ENCODE measurements at places on chromosomes 7 and 10.
A peak's percentile ranks its signal among the peaks of the same experiment; 100 is the strongest.

- no peak for DNase-seq
These were observed 215.6 kb upstream of the SHH start for GRCh38 chr7:156027821-156028220.

DNA sequence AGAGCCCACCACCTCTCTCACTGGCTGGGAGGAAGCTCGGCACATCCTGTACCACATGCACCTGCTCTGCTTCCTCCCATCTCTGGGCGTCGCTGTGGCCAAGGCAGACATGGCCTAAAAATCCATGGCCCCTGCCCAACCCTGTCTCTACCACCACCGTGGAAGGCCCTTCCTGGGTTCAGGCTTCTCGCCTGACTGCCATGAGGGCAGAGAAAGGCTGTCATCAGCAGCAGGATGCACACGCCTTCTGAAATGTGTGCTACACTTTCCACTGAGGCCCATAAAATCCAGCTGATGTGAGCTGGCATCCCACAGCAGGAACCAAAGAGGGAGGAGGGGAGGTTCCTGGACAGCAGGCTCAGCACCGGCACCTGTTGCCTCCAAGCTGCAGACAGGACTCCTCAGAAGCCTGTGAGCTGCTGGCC, 93.4 kb downstream of the PTPRN2 start:
- DNase-seq, result peak; percentile 45

DNA sequence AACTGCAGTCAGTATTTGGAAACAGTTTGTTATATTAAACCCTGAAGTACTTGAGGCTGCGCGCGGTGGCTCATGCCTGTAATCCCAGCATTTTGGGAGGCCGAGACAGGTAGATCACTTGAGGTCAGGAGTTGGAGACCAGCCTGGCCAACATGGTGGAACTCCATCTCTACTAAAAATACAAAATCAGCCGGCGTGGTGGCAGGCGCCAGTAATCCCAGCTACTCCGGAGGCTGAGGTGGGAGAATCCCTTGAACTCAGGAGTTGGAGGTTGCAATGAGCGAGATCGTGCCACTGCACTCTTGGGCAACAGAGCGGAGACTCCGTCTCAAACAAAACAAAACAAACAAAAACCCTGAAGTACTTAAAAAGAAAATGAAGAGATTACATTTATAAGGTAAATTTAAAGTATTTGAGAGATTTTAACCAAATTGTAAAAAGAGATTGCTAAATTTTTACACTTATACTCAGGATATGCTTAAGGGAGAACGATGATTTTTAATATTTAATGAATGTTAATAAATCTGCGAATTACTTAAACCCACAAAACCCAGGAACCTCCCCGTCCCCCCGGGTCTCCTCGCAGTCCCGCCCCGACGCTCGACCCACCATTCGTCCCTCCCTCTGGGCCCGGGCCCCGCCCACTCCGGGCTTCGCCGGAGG, 425 bp upstream of the MTG1 start:
- no peak for DNase-seq

GRCh38 chr10:24435374-24435773, 226.4 kb downstream of the KIAA1217 start:
- DNase-seq, result no peak

GRCh38 chr10:97015240-97015639, 170.5 kb downstream of the SLIT1 start:
- DNase-seq, result no peak

GRCh38 chr7:140304191-140304799, 94.0 kb downstream of the SLC37A3 start:
- DNase-seq, result peak; percentile 23

DNA sequence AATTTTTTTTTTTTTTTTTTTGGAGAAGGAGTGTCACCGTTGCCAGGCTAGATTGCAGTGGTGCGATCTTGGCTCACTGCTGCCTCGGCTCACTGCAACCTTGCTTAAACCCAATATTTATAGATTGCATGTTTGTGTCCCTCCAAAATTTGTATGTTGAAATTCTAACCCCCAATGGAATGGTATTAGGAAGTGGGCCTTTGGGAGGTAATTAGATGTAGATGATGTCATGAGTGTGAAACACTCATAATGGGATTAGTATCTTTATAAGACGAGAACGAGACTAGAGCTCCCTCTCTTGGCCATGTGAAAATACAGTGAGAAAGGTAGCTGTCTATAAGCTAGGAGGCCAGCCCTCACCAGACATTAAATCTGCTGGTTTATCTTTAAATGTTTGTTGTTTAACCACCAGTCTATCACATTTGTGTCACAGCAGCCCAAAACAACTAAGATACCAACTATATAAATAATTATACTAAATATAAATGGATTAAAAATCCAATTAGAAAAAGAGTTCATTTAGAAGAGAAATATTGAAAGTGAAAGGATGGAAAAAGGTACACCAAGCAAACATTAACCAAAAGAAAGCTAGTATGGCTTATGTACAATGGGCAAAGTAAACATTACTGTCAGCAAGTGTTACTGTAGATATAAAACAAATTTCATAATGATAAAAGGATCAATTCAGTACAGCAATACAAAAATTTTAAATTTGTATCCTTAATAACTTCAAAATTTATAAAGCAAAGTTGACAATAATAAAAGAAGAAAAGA, 9.3 kb downstream of the TCAF1 start:
- peak; percentile 78 for DNase-seq

DNA sequence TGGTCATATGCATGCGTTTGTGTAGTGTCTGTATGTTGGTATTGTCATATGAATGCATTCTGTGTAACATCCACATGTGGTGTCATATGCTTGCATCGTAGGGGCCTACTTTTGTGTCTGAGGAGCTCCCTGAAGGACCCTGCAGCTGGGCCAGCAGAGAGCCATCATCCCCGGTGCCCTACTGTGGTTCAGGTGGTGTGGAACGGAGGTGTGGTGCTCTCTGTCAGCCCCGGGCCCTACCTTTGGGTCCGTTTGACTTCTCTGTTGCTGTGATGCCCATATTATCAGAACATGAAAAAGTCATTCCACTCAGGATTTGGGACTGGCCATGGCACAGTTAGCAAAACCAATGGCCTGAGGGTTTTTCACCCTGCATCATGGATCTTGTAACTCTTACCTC, 217.9 kb downstream of the ADARB2 start:
- DNase-seq, result no peak

GRCh38 chr10:86244297-86245014, 122.1 kb downstream of the GRID1 start:
- DNase-seq, result no peak

GRCh38 chr7:14582010-14582409, 320.5 kb downstream of the DGKB start:
- DNase-seq, result no peak

- no peak for DNase-seq
These were observed 3.6 kb downstream of the ELFN1 start for GRCh38 chr7:1673581-1674118.

GRCh38 chr7:43491984-43492383, 90.9 kb upstream of the STK17A start:
- DNase-seq, result no peak

DNA sequence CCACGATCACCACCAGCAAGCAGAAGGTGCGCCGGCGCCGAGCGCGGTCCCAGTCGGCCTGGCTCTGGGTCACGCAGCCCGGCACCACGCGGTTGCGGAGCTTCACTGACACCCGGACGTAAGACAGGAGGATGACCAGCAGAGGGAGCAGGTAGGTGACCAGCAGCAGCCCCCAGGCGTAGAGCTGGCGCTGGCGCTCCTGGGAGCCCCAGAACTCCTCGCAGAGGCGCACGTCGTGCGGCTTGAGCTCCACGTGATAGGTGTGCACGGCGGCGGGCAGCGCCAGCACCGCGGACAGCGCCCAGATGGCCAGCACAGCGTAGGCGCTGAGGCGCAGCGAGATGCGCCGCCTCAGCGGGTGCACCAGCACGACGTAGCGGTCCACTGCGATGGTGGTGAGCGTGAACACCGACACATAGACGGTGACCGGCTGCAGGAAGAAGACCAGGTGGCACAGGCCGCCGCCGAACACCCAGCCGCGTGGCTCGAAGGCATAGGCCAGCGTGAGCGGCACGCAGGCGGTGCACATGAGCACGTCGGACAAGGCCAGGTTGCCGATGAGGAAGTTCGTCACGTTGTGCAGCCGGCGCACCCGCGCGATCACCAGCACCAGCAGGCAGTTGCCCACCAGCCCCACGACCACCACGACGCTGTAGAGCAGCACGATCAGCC, 920 bp downstream of the PRLHR start:
- DNase-seq, result no peak

DNA sequence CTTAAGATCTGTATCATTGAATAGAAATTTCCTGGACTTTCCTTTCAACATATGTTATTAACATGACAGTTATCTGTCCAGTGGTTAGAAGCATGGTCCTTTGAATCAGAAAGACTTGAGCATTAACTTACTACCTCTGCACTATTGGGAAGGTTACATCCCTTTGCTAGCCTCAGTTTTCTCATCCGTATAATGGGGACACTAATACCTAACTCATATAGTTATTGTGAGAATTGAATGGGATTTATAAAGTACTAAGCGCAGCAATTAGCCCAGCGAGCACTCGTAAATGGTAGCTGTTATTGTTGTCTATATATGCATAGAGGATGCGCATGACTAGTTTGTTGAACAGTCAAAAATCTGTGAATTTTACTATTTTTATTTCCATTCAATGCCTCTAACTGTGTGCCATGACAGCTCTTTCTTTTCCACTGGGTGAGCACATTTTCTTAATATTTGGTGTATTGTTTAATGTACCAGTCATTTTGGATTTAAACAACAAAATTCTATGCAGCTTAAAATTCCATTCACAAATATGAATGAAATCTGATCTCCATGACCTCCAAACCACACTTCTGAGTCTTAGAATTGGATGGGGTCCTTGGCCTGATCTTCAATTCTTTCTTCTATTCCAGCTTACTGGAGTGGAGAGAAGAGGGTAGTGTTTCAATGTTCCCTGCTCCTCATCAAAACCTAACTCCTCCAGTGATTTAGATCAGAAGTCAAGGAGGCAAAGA, 65.0 kb downstream of the CACNB2 start:
- no peak for DNase-seq

GRCh38 chr7:87398446-87398845, 53.0 kb downstream of the CROT start:
- no peak for DNase-seq

- no peak for DNase-seq
These were observed 300.0 kb upstream of the C7orf33 start for GRCh38 chr7:148290538-148290937.

DNA sequence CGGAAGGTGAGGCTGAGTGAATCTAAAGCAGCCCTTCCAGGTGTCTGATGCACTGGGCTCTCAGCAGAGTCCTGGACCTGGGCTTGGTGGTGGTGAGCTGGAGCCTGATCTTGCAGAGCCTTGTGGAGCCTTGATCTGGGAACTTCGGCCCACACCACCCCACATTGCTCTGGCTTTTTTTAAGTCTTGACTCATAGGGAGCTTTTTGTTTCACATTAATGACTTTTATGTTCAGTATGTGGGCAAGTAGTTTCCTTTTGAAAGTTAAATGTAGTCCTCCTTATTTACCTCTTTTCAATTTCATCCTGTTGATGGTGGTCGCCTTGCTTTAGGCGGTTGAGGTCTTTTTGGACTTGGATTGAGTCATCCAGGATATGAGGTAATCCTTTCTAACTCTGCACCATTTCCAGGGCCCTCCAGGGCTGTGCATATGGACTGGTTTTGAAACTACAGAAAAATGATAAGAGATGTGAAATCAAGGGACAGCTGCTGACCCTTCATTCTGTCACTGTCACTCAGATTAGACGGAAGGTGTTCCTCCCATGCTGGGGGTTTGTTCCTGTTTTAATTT, 2.9 kb upstream of the NRAP start:
- peak; percentile 33 for DNase-seq

All from Kasumi-1 (cell line).